H4 (cell line): ENCODE measurements at places on chromosomes 4 and X.

DNA sequence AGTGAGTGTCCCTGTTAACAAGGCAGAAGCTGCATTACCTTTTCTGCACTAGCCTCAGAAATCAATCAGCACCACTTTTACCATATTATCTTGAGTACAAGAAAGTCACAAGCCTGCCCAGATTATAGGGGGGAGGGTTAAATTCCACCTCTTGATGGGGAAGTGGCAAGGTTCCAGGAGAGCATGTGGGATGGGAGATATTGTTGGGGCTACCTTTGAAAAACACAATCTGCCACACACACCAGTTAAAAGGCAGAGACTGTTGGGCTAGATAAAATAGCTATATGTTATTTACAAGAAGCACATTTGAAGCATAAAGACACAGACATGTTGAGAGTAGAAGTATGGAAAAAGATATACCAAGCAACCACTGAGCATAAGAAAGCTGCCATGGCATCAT is 6.6 kb upstream of the AVPR2 start:
- DNase-seq, result no peak

DNA sequence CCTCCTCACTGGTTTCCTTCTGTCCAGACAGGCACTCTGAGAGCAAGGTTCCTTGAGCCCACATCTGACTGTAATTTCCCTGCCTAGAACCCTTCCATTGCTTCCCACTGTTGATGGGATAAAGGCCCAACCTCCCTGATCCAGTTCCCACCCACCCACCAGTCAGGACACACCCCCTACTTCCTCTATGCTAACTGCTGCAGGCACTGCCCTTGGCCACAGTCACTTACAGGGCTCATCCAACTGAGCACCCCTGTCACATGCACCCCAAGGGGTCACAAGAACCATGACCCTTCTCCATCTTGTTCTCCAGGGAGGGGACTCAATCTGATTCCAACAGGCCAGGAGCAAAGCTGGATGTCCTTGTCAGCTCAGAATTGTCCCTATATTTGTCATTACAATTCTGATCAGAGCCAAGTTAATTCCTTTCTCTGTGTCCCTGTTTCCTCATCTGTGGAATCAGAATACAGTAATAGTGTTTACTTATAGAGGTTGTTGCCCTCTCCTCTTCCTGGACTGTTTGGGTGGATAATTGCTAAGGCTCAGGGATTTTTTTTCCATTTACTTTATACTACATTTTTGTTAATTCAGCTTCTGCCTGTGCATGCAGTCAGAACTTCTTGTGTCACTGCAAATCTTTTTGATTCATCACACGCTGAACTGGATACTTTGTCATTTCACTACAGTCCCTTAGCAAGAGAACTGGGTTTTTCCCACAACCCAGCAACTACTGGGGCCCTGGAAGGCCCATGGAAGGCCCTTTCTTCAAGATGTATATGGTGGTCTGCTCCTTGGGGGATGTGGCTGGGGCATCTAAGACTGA is 105.6 kb upstream of the MAMLD1 start:
- no peak for DNase-seq

GRCh38 chr4:19417256-19417655 is 834.4 kb upstream of the SLIT2 start:
- DNase-seq, result no peak

DNA sequence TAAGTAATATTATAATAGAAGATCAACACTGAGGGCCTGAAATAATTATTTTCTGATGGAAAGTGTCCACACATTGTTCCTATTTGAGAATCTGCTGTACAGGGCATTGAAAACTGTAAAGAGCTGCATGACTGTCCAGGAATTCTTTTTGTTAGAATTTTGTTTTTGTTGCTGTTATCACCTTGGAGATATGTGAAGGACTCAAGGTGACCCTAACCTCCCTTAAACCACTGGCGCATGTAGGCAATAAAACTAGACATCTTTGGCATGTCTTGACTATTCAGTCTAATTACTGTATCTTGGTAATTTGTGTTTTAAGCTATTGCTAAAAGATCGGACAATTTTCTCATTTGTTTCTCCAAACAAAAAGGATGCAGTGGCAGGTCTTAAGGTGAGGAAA is 55.5 kb upstream of the SMIM10 start:
- no peak for DNase-seq

- peak; percentile 69 for DNase-seq
These were observed 32.6 kb downstream of the DCK start for GRCh38 chr4:71026086-71026485.

- no peak for DNase-seq
These were observed 9.4 kb downstream of the TCEANC start for GRCh38 chrX:13662355-13662791.
